ENCODE measurements at places on chromosomes 1 and 21.

DNA sequence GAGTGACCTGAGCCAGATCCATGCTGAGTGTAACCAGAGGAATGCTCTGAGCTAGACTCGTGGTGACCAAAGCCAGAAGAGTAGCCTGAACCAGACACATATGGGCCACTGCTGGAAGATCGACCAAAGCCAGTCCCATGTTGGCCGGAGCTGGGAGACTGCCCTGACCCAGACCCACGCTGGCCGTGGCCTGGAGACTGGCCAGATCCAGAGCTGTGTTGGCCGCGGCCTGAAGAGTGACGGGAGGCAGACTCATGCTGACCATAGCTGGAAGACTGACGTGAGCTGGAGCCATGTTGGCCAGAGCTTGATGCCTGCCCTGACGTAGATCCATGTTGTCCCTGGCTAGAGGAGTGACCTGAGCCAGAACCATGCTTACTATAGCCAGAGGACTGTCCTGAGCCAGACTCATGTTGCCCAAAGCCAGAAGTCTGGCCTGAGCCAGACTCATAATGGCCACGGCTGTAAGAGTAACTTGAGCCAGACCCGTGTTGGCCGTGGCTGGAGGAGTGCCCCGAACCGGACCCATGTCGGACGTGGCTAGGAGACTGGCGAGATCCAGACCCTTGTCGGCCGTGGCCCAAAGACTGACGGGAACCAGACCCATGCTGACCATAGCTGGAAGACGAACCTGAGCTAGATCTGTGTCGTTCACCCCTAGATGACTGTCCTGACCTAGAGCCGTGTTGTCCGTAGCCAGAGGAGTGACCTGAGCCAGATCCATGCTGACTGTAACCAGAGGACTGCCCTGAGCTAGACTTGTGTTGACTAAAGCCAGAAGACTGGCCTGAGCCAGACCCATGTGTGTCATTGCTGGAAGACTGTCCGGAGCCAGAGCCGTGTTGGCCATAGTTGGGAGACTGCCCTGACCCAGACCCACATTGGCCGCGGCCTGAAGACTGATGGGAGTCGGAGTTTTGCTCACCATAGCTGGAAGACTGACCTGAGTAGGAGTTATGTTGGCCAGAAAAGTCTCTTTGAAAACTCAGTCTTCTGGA lies 3.5 kb downstream of the HRNR start:
- no peak for DNase-seq

- DNase-seq = no peak
Measured at GRCh38 chr1:226606311-226607267, 58.0 kb downstream of the STUM start.

DNA sequence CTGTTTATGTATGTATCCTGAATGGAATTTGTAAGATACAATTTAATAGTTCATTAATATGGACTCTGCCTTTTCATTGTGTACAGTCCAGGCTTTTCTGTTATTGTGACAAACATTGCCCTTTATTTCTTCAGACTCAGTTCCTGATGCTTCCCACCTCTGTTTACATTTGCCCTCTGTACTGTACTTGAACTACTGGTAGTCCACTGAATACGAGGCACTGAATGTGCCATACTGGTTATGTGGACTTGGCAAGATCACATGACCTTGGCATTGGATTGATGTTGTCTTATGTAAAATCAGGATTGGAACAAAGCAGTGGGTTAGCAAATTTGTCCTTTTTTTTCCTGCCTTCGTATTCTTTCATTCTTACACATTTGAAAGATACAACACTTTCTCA lies 27.8 kb downstream of the RALGPS2 start:
- no peak for DNase-seq

DNA sequence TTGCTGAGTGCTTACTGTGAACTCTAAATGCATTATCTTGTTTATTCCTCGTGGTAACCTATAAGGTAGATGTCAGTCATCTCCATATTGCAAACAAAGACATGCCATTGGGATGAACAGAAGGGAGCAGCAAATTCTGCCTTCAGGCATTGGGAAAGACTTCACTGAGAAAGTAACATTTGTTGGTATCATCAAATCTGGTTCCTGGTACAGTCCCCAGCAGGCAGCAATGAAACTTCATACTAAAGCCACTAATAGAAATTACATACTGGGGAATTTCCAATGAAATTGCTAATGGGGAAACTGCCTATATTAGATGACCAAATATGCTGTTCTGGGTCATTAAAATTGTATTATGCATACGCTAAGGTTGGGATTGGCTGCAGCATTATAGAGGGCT lies 47.3 kb upstream of the ST6GALNAC5 start:
- DNase-seq = no peak

GRCh38 chr1:22233222-22233621 lies 90.3 kb upstream of the WNT4 start:
- no peak for DNase-seq

GRCh38 chr1:113860891-113861290 lies 10.6 kb downstream of the PTPN22 start:
- no peak for DNase-seq

GRCh38 chr1:78840453-78841271 lies 165.9 kb downstream of the ADGRL4 start:
- DNase-seq = no peak

DNA sequence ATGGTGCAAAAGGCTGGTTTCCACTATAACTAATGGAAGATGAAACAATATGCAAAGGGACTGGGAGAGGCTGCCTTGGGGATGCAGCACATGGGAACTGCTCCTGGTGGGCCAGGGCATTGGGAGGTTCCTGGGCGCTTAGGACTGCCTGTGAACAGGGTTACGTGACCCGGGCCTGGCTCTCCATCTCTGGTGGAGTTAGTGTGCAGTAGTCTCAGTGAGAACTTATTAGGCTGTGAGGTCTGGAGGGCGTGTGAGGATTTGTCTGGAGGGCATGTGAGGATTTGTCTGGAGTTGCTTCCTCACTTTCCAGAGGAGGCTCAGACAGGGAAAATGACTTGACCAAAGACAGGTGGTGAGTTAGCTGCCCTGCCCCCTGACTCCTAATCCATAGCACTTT lies 1.5 kb upstream of the ETV3L start:
- DNase-seq = no peak

DNA sequence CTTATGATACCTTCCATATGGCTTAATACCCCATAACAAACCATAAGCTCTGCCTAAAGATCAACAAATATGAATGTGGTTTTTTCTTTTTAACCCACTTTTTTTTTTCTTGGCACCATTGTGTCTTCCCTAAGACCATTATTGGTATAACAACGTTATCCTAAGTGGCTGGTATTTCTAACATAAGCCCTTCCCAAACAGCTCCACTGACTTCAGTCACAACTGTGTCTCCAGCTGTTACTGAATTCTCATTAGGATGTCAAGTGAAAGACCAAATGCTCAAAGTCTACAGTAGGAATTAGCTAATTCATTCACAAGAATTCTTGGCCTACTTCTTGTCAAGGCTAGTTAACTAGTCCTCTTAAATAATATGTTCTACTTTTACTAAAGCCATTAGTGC lies 4.2 kb upstream of the RXRG start:
- no peak for DNase-seq

GRCh38 chr1:215704089-215704860 lies 137.2 kb downstream of the KCTD3 start:
- no peak for DNase-seq

GRCh38 chr1:168218658-168219057 lies 7.1 kb upstream of the SFT2D2 start:
- no peak for DNase-seq

DNA sequence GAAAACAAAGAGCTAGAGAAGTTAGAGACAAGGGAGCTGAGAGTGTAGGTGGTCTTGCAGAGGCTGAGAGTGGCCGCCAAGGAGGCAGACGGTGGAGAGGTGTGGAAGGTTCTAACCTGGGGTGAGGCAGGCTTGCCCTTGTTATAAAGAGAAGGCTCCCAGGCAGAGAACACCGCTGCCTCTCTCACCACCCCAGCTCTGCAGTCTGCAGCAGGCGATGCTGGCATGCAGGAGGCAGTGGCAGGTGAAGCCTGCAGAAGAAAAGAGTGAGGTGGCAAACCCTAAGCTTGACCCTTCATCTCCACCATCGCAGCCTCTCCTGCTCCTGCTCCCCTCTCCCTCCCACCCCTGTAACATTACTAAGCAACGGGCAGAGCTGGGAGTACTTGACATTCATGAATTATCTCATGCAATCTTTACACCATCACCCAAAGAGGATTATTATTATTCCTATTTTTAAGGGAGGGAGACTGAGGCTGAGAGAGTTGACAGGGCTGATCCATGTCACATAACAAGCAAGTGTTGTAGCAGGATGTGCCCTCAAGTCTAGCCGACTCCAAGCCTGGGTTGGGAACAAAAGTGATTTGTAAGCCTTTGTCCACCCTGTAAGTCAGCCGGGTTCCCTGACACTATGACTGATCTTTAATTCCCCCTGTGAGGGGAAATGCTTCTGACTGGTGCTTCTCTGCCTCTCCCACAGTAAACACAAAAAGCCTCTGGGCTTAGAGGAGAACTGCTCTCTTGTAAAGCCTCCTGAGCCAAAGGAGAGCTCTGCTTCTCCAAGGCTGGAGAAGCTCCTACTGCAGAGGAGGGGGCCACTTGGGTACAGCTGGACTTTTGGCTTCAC lies 36.1 kb downstream of the KANK4 start:
- no peak for DNase-seq

All from stimulated activated CD4-positive, alpha-beta T cell treated with anti-CD3 and anti-CD28 coated beads, Interleukin-4, amount 100 ng/mL, for 24 hours (primary cell).